Glutamatergic neuron (in vitro differentiated cells): ENCODE measurements at places on chromosomes 11 and 22. TPM values are rescaled to one million over a fixed set of nuclear protein-coding genes. Genes with fewer than 3 reads are reported as not detected.

Gene P2RX6
- 1.5 TPM for total RNA-seq

- no peaks in the 10 kb centered on the region for H3K4me1 ChIP-seq
- H3K27ac ChIP-seq = no peak overlapping the region
- no peak overlapping the region for H3K4me3 ChIP-seq
- no peaks in the 10 kb centered on the region for H3K27me3 ChIP-seq
- H3K36me3 ChIP-seq = no peaks in the 10 kb centered on the region
Measured at GRCh38 chr11:112166562-112166961, 610 bp upstream of the TEX12 start.

GRCh38 chr11:115325523-115325922 lies 178.7 kb downstream of the CADM1 start:
- peaks cover 13% of the 10 kb centered on the region for H3K27me3 ChIP-seq
- peak overlapping the region; percentile 66 for H3K4me3 ChIP-seq
- peak overlapping the region; percentile 76 for H3K27ac ChIP-seq
- peaks cover 4% of the 10 kb centered on the region for H3K36me3 ChIP-seq

GRCh38 chr11:110095554-110095953 lies 2.4 kb downstream of the ZC3H12C start:
- peaks cover 16% of the 10 kb centered on the region for H3K4me1 ChIP-seq
- no peak overlapping the region for H3K27ac ChIP-seq
- H3K4me3 ChIP-seq = peak overlapping the region; percentile 26
- peaks cover 9% of the 10 kb centered on the region for H3K27me3 ChIP-seq

Gene HSPB2
- total RNA-seq = 1.4 TPM

DNA sequence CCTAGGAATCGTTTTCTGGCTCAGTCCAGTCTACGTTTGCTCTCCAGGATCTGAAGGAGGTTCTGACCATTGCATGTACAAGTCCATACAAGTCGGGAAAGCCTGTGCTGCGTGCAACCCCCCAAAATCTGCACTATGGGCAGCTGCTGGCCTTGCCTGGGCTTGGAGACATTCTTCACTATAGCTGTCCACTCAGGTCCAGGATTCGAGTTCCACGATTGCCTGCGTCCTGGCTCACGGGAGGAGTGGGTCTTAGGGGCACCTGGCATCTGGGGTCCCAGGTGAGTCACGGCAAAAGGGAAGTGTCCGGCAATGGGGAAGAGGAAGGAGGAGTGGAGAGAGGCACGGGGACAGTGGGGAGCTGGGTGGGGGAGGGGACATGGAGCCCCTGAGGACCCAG lies 563.0 kb downstream of the BRD1 start:
- H3K4me3 ChIP-seq = no peak overlapping the region
- no peaks in the 10 kb centered on the region for H3K4me1 ChIP-seq
- peaks cover 11% of the 10 kb centered on the region for H3K27me3 ChIP-seq

Gene XNDC1N
- total RNA-seq = 7.6 TPM

DNA sequence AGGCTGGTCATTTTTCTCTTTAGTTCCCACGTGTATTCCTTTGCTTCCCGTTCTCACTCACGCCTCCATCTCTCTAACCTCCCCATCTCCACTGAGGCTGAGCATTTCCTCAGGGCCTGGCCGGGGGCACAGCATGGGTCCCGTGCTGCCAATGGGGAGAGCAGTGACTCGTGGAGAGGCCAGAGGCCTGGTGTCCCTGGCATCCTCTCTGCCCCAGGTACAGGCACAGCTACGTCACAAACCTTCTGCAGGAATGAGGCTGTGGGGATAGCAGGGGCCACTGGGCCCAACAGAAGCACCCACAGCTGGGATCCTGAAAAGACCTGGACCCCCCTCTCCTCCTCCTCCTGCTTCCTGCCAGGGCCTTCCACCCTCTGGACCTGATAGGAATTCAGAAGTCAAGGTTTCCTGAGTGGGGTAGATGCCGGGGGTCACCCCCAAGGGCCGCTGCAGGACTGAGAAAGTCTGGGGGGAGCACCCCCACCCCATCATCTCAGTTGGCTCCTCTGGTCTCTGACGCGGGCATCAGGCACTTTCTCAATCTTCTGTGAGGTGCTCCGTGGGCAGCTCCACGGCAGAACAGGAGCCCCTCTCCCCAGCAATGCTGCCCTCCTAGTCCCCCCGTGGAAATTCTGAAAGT lies 11.8 kb downstream of the PNPLA5 start:
- peaks cover 4% of the 10 kb centered on the region for H3K4me1 ChIP-seq
- H3K4me3 ChIP-seq = no peak overlapping the region
- no peaks in the 10 kb centered on the region for H3K36me3 ChIP-seq
- H3K27me3 ChIP-seq = peaks cover 6% of the 10 kb centered on the region
- DNase-seq = no peak

DNA sequence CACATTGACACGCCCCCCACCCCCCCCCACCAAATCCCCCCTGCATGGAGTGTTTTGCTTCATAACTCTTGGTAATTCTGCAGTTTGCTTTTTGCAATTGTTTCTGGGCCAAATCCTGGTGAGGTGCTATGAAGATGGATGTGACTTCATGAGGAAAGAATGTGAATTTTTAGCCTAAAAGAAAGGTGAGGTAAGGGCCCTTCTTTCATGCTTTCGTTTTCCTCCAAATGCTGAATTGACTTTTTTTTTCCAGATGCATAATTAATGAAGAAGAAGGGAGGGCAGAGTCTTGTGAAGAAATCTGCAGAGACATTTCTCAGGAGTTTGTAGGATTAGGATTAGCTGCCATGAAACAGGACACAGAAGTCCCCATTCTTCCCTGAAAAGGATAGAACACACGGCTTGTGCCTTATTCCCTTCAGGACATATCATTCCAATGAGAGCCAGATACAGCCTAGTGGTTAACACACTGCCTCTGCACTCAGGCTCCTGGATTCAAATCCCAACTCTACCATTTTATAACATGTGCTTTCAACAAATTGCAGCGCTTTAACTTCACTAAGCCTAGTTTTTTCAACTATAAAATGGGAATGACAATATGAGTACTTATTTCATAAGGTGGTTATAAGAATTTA lies 19.6 kb upstream of the TBCEL start:
- no peak overlapping the region for H3K27ac ChIP-seq
- H3K4me1 ChIP-seq = peaks cover 5% of the 10 kb centered on the region
- no peak for DNase-seq
- H3K4me3 ChIP-seq = no peak overlapping the region
- no peaks in the 10 kb centered on the region for H3K27me3 ChIP-seq

Gene PAMR1
- 10.6 TPM for total RNA-seq

Gene SMC1B
- total RNA-seq = not detected

DNA sequence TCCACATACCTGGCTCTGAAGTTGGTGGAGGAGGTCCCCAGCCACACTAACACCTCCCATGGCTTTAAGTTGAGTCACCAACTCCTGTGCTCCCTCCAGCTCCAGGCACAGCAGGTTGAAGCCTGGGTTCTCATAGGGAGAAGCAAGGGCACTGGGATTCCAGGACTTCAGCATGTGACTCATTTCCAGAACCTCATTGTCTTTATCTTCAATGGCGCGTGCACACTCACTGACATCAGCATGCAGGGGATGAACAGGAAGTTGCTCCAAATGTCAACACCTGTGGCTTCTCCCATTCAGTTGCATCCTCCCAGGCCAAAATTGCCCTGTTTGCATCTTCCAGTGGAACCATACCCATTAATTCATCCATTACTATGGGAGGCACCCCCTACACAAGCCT lies 5.8 kb upstream of the UBQLNL start:
- no peaks in the 10 kb centered on the region for H3K27me3 ChIP-seq
- no peak for DNase-seq
- no peaks in the 10 kb centered on the region for H3K4me1 ChIP-seq
- H3K36me3 ChIP-seq = no peaks in the 10 kb centered on the region
- H3K27ac ChIP-seq = no peak overlapping the region

Gene CYB5R2
- 2.6 TPM for total RNA-seq

- no peaks in the 10 kb centered on the region for H3K27me3 ChIP-seq
- DNase-seq = no peak
- no peak overlapping the region for H3K27ac ChIP-seq
- H3K4me1 ChIP-seq = no peaks in the 10 kb centered on the region
- H3K36me3 ChIP-seq = no peaks in the 10 kb centered on the region
Measured at GRCh38 chr22:19831016-19831415, 23.7 kb downstream of the GNB1L start.

DNA sequence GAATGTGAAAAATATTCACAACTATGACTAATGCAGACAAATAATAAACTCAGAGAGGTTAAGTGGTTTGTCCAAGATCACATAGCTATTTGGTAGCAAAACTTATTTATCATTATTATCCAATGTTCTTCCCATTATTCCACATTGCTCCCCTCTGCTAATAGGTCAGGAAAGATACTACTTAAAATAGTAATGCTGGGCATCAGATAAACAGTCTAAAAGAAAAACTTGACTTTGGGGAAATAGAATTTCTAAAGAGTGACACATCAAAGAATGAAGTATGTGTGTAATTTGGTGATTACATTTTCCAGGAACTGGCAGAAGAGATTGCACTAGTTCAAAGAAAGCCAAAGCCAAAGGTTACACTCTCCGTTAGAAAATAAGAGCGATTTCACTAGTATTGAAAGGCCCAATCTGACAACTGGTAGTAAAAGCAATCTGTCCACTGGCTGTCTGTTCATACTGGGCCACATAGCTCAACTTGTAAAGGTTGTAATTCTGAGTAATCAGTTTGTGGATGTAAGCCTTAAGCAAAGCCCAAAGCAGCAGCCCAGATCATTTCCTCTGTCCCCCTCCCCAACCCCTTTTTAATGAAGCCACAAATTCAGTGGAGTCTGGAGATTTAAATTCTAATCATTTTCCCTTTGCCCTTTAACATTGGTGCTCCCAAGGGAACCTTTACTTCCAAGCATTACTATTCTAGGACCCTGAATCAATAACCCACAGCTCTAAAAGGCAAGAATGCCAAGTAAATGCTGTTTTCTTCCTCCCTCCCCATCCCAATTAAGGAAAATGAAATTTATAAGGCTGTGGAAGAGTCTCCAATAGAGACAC lies 283.5 kb downstream of the TTC28 start:
- no peak for DNase-seq
- peaks cover 4% of the 10 kb centered on the region for H3K36me3 ChIP-seq
- peaks cover 31% of the 10 kb centered on the region for H3K4me1 ChIP-seq
- H3K4me3 ChIP-seq = peak overlapping the region; percentile 40
- no peaks in the 10 kb centered on the region for H3K27me3 ChIP-seq
- peak overlapping the region; percentile 20 for H3K27ac ChIP-seq

Gene TNNI2
- total RNA-seq = not detected

GRCh38 chr11:36012455-36012854 lies 68.6 kb downstream of the LDLRAD3 start:
- H3K36me3 ChIP-seq = no peaks in the 10 kb centered on the region
- H3K4me1 ChIP-seq = peaks cover 8% of the 10 kb centered on the region
- no peak for DNase-seq
- H3K27ac ChIP-seq = no peak overlapping the region

- H3K4me1 ChIP-seq = peaks cover 9% of the 10 kb centered on the region
- no peak overlapping the region for H3K27ac ChIP-seq
- no peak overlapping the region for H3K4me3 ChIP-seq
- peaks cover 2% of the 10 kb centered on the region for H3K27me3 ChIP-seq
Measured at GRCh38 chr11:83122766-83123165, 34.2 kb upstream of the PCF11 start.

- H3K4me3 ChIP-seq = no peak overlapping the region
- DNase-seq = no peak
- H3K27me3 ChIP-seq = peaks cover 8% of the 10 kb centered on the region
Measured at GRCh38 chr11:2464451-2465165, 19.8 kb downstream of the KCNQ1 start.

Gene CDCA5
- 7.7 TPM for total RNA-seq

Gene TOP3B
- total RNA-seq = 83.5 TPM

DNA sequence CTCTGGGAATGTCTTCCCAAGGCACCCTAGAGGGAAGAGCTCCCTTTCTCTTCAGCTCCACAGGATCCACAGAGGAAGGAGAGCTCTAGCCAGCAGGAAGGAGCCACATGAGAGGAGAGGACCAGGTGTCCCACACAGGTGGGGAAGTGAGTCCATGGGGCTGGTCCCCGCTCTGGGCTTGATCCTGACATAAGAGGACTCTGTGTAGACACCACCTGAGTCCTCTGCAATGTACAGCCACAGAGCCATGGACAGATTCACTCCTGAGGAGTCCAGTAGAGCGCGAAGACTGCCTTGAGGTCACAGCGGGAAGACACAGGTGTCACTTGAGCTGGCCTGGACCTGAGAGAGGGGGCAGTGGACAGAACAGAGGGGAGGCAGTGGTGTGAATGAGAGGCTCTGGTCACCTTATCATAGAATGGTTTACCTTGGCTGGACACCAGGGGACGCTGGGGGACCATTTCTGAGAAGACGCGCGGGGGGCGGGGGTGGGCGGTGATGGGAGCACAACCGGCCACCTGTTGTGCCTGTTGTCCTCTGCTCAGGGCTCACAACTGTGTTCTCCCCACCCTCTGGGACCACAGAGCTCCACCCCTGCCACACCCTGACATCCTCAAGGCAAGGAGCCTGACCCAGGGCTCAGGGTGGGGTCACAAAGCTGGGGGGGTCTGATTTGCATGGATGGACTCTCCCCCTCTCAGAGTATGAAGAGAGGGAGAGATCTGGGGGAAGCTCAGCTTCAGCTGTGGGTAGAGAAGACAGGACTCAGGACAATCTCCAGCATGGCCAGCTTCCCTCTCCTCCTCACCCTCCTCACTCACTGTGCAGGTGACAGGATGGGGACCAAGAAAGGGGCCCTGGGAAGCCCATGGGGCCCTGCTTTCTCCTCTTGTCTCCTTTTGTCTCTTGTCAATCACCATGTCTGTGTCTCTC lies 128.2 kb downstream of the ZNF280B start:
- H3K27ac ChIP-seq = no peak overlapping the region
- H3K36me3 ChIP-seq = peaks cover 6% of the 10 kb centered on the region
- H3K4me3 ChIP-seq = no peak overlapping the region
- peak; percentile 58 for DNase-seq
- no peaks in the 10 kb centered on the region for H3K4me1 ChIP-seq
